ENCODE measurements at places on chromosomes 11 and 22.

DNA sequence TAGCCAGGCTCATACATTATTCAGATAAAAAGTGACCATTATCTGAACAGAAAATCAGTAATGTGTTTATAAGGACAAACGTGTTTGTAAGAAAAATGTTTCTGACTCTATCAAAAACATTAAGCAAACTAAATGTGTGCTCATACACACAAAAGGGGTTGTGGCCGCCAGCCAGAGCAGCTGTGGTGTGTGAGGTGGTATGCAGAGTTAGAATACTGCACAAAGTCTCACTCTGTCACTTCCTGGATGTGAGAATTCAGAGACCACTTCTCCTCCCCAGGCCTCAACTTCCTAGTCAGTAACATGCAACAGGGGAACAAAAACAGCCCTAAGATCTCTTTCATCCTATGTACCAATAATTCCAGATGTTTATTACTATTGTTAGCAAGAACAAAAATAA is 9.4 kb downstream of the OR5B21 start:
- no peak for DNase-seq

DNA sequence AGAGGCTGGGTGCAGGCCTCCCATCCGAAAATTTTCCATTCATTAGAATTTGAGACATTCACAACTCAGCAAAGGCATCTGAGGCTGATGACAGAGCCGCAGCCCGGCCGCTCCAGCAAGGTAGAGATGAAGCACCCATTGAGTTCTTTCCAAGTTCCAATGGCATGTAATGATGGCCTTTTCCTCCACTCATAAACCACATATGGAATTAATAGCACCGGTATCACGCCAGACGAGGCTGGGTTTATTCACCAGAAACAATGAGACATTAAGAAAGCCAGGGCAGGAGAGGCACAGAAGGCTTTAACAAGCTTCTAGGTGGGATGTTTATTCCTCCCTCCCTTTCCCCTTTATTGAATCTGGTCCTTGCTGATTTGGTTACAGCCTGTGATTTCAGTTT is 534.4 kb downstream of the MN1 start:
- DNase-seq = no peak

- no peak for DNase-seq
These were observed 34.3 kb downstream of the ETS1 start for GRCh38 chr11:128552783-128553661.

DNA sequence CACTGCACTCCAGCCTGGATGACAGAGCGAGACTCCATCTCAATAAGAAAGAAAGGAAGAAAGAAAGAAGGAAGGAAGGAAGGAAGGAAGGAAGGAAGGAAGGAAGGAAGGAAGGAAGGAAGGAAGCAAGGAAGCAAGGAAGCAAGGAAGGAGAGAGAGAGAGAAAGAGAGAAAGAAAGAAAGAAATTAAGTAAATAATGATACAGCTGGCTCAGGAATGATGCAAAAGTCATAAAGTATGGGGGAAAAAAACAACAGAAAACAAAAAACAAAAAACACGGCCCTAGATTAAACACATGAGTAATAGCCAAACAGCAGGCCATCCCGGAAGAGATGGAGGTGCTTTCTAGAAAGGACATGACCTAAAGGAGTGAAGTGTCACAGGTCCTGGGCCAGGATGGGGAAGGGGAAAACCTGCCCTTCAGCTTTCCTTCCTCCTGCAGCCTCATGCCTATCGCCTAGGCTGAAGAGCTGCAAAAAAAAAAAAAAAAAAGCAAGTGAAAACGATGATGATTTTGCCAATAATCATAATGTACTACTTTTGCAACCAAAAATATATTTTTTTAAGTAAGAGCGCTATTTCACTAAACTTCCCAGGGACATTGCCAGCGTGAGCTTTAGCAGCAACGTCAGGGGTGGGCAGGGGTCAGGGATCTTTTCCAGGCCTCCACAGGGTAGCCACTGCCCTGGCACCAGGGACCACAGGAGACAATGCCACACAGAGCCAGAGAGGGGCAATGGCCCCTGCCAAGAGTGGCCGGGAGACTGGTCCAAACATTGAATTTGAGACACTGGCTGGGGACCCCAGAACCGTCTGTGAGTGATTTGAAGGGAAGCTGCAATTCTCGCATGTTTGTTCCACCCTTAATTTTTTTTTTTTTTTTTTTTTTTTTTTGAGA is 28.2 kb upstream of the TMPRSS4 start:
- no peak for DNase-seq
